Natural killer cell (primary cell): ENCODE measurements at places on chromosomes 12 and 14. TPM values are rescaled to one million over a fixed set of nuclear protein-coding genes. Genes with fewer than 3 reads are reported as not detected.

DNA sequence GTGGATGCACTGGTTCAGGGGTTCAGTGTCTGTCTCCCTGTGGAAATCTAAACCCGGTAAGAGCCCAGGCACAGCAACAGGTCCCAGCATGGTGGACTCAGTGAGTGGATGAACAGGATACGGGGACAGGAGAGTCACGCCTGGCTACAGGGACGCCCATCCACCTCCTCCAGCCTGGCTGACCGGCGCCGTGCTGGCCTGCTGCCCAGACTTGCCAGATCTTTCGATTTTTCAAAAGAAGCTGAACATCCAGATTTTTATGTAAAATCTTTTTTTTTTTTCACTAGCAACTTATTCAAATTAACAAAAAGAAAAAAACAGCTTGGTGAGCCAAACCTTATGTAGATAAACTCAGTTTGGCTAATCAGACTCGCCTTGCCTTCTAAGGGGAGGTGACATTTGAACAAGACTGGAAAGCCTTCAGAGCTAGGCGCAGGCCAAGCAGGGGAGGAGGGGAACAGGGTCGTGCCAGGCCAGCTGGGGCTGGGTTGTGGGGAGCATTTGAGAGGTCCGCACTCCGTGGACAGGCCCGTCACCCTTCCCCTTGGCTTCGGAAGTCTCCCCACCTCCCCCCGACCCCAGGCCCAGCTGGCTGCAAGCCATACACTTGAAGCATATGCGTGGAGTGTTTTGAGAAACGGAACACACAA, 87.8 kb upstream of the NCOR2 start:
- H3K4me3 ChIP-seq: no peak overlapping the region
- no peaks in the 10 kb centered on the region for H3K27me3 ChIP-seq
- no peaks in the 10 kb centered on the region for H3K36me3 ChIP-seq
- peaks cover 8% of the 10 kb centered on the region for H3K4me1 ChIP-seq
- no peak overlapping the region for H3K27ac ChIP-seq

- peak overlapping the region; percentile 45 for H3K4me3 ChIP-seq
- H3K27ac ChIP-seq: peak overlapping the region; percentile 35
- peak; percentile 14 for DNase-seq
- H3K36me3 ChIP-seq: no peaks in the 10 kb centered on the region
- H3K27me3 ChIP-seq: peaks cover 10% of the 10 kb centered on the region
Observed at GRCh38 chr14:75426332-75427125, 1.3 kb upstream of the JDP2 start.

DNA sequence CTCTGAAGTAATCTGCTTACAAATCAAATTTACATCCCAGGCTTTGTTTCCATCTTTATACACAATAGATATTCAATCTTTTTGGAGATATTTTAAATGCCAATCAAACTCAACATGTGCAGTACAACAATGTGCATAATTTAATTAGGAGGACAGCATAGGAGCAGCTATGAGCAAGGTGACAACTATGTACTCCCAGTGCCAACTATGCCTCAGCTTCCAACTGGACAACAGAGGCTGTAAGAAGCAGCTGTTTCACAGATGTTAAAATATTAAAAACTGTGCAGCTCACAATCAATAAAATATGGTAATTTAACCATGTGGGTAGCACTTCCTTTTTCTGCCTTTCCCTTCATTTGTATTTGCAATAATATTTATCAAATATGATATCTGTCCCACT, 99.9 kb downstream of the ST8SIA1 start:
- no peak overlapping the region for H3K27ac ChIP-seq
- H3K4me1 ChIP-seq: no peaks in the 10 kb centered on the region
- no peaks in the 10 kb centered on the region for H3K36me3 ChIP-seq
- no peak for DNase-seq
- no peaks in the 10 kb centered on the region for H3K27me3 ChIP-seq

DNA sequence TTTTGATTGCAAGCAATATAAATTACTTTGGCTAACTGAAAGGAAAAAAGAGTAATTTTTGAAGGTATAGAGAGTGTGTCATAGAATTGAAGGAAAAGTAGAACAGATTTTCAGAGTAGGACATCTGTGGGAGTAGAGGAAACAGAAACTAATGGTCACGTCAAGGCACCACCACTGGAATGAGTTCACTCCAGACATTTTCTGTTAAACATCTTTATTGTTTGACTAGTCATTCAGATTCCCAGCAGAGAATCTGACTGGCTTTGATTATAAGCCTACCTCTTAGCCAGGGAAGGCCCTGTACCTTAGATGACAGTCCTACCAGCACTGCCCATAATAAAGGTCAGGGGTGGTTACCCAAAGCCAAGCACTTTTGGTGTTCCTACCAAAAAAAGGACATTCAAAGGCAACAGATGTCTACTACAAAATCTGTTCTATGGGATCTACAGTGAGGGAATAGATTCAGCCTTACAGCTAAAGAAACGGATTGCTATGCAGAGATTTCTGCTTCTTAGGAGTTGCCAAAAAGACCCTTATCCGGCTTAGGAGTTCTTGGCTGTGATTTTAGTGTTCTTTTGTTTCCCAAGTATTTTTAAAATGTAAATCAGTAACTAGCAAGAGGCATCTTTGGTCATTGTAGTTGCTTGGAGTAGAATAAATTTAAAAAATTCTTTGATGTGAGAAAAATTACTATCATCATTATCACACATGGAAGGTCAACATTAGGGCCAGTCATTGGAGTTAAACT, 410.8 kb downstream of the RAD51B start:
- no peaks in the 10 kb centered on the region for H3K4me1 ChIP-seq
- no peak for DNase-seq
- H3K4me3 ChIP-seq: no peak overlapping the region
- H3K27ac ChIP-seq: no peak overlapping the region
- H3K27me3 ChIP-seq: no peaks in the 10 kb centered on the region

GRCh38 chr14:52494444-52494843, 57.9 kb downstream of the TXNDC16 start:
- H3K36me3 ChIP-seq: peaks cover 4% of the 10 kb centered on the region
- no peak for DNase-seq
- no peak overlapping the region for H3K27ac ChIP-seq

- peak overlapping the region; percentile 82 for H3K27ac ChIP-seq
- H3K36me3 ChIP-seq: no peaks in the 10 kb centered on the region
- no peaks in the 10 kb centered on the region for H3K27me3 ChIP-seq
- peak overlapping the region; percentile 79 for H3K4me3 ChIP-seq
Observed at GRCh38 chr14:81464253-81465002, 64.3 kb upstream of the STON2 start.

DNA sequence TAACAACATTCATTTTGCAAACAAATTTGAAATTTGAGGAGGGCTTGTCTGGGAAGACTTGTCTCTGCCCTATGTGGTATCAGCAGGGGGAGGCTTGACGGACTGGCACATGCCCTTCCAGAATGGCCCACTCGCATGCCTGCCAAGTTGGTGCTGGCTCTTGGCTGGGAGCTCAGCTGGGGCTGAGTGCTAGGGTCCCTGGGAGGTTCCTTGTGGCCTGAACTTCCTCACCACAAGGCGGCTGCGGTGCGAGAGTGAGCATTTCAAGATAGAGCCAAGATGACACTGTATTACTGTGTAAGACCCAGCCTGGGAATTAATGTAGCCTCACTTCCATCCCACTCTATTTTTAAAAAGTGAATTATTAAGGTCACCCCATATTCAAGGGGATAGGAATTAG, 271.6 kb upstream of the PLEKHG7 start:
- H3K4me1 ChIP-seq: peaks cover 12% of the 10 kb centered on the region
- DNase-seq: peak; percentile 47
- H3K4me3 ChIP-seq: no peak overlapping the region
- no peaks in the 10 kb centered on the region for H3K36me3 ChIP-seq

GRCh38 chr12:124506145-124506831, 61.1 kb downstream of the NCOR2 start:
- no peaks in the 10 kb centered on the region for H3K36me3 ChIP-seq
- peaks cover 36% of the 10 kb centered on the region for H3K4me1 ChIP-seq
- no peaks in the 10 kb centered on the region for H3K27me3 ChIP-seq
- H3K4me3 ChIP-seq: no peak overlapping the region
- no peak for DNase-seq

DNA sequence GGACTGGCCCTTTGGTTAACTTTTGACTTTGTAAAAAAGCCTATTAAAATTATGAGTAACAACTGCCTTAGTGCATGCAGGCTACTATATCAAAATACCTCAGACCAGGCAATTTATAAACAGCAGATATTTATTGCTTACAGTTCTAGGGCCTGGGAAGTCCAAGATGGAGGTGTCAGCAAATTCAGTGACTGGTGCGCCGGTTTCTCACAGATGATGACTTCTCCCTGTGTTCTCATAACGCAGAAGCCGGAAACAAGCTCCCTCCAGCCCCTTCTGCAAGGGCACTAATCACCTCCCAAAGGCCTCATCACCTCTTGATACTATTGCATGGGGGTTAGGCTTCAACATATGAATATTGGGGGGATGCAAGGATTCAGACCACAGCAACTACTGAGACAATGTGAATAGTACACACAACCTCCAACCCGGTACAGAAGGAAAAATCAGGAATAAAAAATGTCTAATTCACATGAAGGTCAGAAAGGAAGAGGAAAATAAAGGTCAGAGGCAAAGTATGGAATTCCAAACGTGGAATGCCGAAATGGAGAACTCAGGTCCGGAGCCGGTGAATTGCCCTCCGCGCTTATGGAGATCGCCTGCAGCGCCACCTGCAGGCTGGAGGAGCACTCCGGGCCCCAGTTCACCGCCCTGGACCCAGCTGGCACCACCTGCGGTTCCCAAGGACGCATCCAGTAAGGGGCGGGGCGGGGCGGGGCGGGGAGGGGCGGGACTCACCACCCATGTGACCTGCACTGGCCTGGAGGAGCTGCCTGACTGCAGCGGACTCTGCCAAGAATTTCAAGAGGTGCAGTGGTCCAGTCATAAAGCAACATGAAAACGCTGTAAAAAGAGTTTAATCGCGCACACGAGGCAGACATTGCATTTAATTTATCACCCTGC, 203.4 kb downstream of the KIF26A start:
- no peaks in the 10 kb centered on the region for H3K27me3 ChIP-seq
- no peak overlapping the region for H3K27ac ChIP-seq
- no peaks in the 10 kb centered on the region for H3K36me3 ChIP-seq
- peak; percentile 30 for DNase-seq
- H3K4me1 ChIP-seq: no peaks in the 10 kb centered on the region
- H3K4me3 ChIP-seq: no peak overlapping the region

A2ML1 gene
- not detected for total RNA-seq

OAS2 gene
- 48.2 TPM for total RNA-seq

PSMB5 gene
- total RNA-seq: 15.7 TPM

- no peaks in the 10 kb centered on the region for H3K4me1 ChIP-seq
- no peaks in the 10 kb centered on the region for H3K36me3 ChIP-seq
- no peak for DNase-seq
- no peak overlapping the region for H3K4me3 ChIP-seq
- H3K27ac ChIP-seq: no peak overlapping the region
- H3K27me3 ChIP-seq: no peaks in the 10 kb centered on the region
Observed at GRCh38 chr12:92915365-92915764, 13.7 kb downstream of the EEA1 start.

PROX2 gene
- 5.1 TPM for total RNA-seq

GRCh38 chr12:102652645-102653313, 172.4 kb upstream of the IGF1 start:
- H3K36me3 ChIP-seq: no peaks in the 10 kb centered on the region
- no peak overlapping the region for H3K27ac ChIP-seq
- H3K4me3 ChIP-seq: no peak overlapping the region
- H3K27me3 ChIP-seq: no peaks in the 10 kb centered on the region
- H3K4me1 ChIP-seq: no peaks in the 10 kb centered on the region

RGS6 gene
- 0.75 TPM for total RNA-seq

PSMA6 gene
- 130 TPM for total RNA-seq

DNA sequence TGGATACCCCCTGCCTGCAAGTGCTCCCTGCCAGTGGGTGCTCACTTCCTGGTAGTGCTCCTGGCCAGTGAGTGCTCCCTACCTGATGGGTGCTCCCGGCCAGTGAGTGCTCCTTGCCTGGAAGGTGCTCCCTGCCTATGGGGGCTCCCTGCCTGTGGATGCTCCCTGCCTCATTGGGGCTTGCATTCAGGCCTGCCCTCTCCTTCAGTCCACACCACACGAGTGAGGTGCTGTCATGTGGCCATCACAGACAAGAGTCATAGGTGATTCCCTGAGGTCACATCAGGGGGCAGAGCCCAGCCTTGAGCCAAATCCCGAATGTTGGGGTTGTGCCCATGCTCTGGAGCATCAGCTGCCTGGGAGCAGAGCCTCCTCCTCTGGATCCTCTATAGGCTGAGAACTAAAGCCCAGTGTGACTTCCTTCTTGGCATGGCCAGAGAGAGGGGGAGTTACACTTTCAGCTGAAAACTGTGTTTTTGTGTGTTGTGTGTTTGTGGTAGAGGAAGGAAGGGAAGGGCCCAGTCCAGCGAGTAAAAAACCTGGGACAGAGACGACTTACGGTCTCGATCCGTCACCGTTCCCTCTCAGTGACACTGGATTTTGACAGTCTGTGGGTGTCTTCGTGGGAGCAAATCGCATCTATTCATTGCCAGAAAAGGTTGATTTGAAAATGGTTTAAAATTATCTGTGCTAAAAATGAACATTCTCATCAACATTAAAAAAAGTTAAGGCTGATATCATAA, 136.0 kb downstream of the ADGRD1 start:
- H3K4me3 ChIP-seq: no peak overlapping the region
- H3K27ac ChIP-seq: no peak overlapping the region
- peaks cover 21% of the 10 kb centered on the region for H3K4me1 ChIP-seq
- H3K27me3 ChIP-seq: no peaks in the 10 kb centered on the region
- no peak for DNase-seq
